ENCODE measurements at places on chromosomes 6 and 20.

GRCh38 chr6:170268216-170269129 is 22.4 kb downstream of the DLL1 start:
- no peak for DNase-seq

- DNase-seq, result no peak
Observed at GRCh38 chr6:125094563-125094962, 59.0 kb upstream of the TPD52L1 start.

DNA sequence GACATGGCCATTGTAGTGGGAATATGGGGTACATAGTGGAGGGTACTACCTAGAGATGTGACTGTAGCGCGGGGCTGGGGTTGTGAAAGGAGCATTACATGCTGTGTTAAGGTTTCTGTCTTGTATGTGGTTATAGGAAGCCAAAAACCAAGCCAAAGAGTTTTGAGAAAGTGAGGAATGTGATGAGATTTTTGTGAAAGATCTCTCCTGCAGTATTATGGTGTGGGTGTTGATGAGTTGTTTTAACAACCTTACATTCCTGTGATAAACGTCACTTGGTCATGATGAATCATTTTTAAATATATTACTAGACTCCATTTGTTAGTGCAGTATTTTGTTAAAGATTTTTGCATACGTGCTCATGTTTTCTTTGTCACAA is 48.9 kb downstream of the ZFAND3 start:
- no peak for DNase-seq

DNA sequence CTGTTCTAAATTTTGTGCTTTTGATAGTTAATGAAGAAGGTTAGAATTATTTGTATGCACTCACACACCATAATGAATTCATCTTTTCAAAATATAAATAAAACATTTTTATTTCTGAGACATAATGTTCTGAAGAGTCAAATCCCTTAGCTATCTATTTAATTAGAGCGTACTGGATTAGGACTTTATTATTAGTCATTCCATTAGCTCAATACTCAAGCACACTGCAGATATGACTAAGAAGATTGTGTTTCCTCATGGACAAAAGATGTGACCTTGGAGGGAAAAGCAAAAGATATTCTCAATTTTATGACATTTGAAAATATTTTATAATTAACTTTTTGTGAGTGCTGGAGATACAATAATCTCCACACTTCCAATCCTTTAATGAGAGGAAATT is 666.4 kb downstream of the CD109 start:
- no peak for DNase-seq

DNA sequence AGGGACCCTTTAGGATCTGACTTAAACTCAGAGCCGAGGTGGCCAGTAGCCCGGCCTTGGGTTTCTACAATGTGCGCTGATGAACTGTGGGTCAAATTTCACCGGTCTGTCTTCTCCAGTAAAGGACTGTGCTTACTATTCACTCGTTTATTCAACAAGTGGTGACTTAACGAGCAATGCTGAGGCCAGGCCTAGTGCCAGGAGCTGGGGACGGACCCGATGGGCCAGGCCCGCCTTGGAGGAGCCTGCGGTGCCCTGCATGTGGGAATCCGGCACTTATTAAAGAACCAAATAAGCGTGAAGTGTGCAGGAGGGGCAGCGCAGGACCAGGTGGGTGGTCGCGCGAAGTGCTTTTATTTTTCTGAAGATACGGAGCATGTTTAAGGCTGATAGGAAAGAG is 24.0 kb downstream of the CTCFL start:
- no peak for DNase-seq

- no peak for DNase-seq
Observed at GRCh38 chr6:170128811-170129681, 161.8 kb downstream of the DLL1 start.

Data from SK-N-DZ (cell line).